ENCODE measurements at places on chromosomes 13 and 19.
A peak's percentile ranks its signal among the peaks of the same experiment; 100 is the strongest.

DNA sequence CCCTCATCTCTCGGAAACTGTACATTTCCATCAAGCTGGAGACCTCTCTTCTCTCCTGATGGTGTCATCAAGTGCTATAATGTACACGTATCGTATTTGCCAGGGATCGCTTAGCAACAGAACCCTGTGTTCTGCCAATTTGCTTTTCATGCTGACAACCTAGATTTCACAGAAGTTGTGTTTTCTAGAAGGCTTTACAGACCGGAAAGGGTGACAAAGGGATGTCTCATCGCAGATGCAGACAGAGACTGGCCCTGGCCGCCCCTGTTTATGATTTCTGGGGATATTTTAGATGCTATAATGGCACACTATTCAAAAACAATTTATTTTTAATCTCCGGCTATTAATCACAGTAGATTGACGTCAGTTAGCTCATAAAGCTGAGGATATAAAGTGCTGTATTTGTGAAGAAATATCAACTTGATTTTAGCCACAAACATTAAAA is 291.4 kb downstream of the IRS2 start:
- no peak for DNase-seq

- no peak for DNase-seq
Observed at GRCh38 chr13:64778002-64778401, 2452.1 kb downstream of the PCDH9 start.

DNA sequence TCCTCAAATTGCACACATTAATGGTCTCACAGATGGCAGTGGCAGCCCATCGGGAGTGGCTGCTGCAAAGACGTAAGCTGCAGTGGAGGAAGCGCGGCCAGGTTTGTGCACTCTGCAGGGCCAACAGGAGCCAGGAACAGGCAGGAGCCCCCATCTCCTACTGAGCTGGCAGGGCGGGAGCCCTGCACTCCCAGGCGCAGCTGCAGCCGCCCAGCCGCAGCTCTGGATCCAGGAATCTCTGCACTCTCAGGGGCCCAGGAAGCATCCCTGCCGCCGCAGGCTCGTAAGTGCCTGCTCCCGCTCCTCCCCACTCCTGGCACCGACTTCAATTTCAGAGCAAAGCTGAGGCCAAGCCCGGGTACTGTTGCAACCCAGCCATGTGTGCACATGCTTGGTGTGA is 37.5 kb downstream of the ANKRD27 start:
- no peak for DNase-seq

DNA sequence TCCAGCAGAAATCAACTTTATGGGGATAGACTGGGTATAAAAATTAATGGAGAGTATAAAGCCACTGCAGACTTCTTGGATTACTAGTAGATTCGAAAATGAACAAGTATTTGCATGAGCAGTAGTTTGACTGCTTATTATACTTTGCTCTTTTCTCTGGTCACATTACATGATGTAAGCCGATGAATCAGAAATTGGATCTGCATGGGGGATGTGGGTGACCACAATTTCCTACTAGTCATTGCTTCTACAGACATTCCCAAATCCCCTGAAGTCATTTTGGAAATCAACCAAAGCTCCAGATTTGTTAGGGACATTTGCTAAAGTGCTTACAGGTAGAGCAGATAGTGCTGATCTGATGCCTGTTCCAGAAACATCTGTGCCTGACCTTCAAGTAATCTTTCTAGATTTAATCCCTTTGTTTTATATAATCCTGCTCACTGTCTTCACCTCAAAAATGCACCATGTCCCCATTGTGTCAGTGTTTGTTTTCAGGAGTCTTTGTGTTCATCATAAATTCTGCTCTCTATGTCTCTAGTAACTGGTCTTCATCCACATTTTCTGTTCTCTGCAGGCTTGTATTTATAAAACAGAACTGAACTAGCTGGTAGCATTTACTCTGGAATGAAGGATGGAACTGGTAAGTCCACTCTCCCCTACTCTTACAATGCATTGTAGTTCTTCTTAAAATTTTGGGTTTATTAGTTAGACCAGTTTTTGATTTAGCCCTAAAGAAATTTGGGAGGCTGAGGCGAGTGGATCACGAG is 201.5 kb upstream of the CSNK1A1L start:
- DNase-seq = no peak

DNA sequence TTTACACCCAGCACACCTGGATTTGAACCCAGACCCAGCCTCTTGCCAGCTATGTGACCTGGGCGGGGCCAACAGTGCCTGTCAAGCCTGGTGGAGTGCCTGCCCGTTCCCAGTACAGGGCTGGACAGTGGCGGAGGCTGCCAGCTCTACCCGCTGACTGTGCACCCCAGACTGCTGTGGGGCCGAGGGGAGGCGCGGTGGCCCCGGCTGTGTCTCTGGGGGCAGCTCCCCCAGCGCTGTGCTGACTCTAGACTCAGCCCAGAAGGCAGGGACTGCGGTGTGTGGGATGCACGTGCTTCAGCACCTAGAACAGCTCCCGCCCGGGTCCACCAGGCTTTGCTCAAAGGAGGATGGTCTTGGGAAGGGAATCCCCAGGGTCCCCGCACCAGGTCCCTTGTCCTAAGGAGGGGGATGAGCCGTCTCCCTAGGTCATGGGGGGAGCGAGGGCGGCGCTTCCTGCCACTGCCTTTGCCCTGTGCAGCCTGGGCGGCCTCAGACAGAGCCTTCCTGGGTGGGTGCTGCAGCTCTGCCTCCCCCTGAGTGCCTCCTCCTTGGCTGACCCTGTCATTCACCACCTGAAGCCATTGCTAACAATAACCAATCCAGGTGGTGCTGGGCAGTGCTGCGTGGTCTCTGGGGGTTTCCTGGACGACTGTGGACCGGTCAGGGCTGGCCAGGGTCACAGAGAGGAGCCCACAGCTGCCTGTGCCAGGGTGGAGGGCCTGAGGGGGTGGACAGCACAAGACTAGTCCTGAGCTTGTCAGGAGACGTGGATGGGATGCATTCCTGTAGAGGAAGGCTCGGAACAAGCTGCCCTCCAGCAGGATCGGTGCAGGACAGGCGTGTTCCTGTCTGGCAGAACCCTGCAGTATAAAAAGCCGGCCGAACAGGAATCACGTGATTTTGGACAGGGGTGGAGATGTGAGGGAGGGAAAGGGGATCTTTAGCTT is 18.6 kb downstream of the TMEM255B start:
- no peak for DNase-seq

DNA sequence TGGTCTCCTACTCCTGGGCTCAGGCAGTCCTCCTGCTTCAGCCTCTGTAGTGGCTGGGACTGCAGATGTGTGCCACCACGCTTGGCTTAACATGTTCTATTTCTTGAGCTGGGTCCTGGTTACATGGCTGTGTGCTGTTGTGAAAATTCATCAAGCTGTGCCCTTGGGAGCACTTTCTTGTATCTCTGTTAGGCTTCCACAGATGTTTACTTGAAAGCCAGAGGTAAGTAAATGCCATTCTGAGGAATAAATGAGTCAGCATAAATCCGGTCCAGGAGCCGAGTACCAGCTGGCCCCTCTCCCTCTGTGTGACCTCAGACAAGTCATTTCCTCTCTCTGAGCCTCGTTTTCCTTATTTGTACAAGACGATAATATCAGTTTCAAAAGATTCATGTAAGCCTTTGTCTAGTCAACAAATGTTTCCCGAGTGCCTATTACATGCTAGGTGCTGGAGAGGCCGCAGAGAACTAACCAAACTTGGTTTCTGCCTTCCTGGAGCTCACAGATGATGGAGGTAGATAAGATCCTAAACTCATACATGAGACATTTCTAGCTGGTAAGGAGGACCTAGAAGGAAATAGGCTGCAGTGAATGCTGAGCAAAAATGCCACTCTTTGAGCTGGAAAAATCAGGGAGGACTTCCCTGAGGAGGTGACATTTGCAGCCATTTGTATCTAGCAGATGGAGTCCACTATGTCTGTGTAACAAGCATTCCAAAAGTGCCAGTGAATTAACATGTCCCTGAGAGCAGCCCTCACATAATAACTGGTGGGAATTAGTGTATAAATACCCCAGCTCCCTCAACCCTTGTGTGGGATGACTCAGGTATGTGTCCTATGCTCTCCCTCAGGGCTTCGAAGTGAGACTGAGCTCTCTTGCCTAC is 2.7 kb upstream of the RASAL3 start:
- DNase-seq = no peak

GRCh38 chr19:33578697-33579096 is 43.1 kb upstream of the CHST8 start:
- DNase-seq = no peak

DNA sequence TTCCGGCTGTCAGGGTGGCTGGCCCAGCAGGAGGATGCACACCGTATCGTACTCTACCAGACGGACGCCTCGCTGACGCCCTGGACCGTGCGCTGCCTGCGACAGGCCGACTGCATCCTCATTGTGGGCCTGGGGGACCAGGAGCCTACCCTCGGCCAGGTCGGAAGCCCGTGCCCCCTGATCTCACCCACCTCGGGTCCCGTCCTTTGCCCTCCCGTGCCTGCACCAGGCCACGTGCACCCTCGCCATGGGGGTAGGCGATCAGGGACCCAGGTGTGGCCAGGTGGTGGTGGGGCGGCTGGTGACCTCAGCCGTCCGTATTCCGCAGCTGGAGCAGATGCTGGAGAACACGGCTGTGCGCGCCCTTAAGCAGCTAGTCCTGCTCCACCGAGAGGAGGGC is 19.0 kb downstream of the PNPLA6 start:
- DNase-seq = no peak

- DNase-seq = peak; percentile 99
Observed at GRCh38 chr19:50607874-50608785, 31.6 kb downstream of the SYT3 start.

- DNase-seq = no peak
Observed at GRCh38 chr13:66803808-66804456, 426.2 kb downstream of the PCDH9 start.

DNA sequence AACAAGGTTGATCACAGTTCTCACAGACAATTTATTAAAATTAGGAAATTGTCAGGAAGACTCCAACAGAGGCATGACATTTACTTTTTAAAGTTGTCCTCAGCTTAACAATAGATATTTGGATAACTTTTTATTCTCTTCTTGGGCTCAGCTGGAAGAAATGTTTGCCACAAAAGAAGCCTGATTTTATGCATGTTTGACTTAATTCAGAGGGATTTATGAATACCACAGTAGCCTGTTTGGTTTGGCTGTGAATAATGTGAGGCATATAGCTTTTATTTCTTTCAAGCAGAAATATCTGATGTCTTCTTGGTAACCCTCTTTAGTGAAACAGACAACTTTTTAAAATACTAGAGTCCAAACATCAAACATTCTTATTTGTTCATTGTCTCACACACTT is 1464.5 kb upstream of the SLC10A2 start:
- no peak for DNase-seq
